ENCODE measurements at places on chromosomes 5 and 9. TPM values are rescaled to one million over a fixed set of nuclear protein-coding genes. Genes with fewer than 3 reads are reported as not detected.

- no peak for DNase-seq
Observed at GRCh38 chr5:38207343-38207742, 51.0 kb upstream of the EGFLAM start.

GRCh38 chr5:90355635-90356034, 53.9 kb downstream of the CETN3 start:
- no peak for DNase-seq

CCL27 gene
- 0.14 TPM for total RNA-seq

DNA sequence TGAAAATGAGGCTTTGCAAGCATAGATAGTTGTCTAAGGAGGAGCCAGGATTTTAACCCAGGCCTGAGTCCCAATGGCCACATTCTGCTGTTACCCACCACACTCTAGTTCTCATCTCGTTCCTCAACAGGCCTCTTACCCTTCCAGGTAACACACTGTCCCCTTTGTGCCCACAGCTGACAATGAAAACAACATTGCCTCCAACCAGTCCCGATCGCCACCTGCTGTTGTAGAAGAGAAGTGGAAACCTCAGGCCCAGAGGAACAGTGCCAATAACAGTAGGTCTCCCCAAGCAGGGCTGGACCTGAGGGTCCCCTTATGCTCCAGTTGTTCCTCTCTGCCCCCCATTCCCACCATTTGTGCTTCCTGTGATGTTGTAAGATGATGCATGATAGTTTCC, 30.4 kb downstream of the AMBP start:
- DNase-seq: no peak

MSX2 gene
- 0.21 TPM for total RNA-seq
